Heart right ventricle (tissue), 16 donors: ENCODE measurements at places on chromosomes 4 and X. TPM values are rescaled to one million over a fixed set of nuclear protein-coding genes. Genes with fewer than 3 reads are reported as not detected.

Gene CASK
- 12.8 TPM for total RNA-seq

Gene NPY1R
- total RNA-seq = 1.1 TPM

Gene GAGE12E
- not detected for total RNA-seq

Gene ARHGEF38
- 0.28 TPM for total RNA-seq

Gene GAB3
- total RNA-seq = 20.5 TPM

Gene RBMX
- total RNA-seq = 88.9 TPM

Gene MMRN1
- 1.2 TPM for total RNA-seq

Gene RIBC1
- 0.45 TPM for total RNA-seq

Gene FRG2
- total RNA-seq = not detected

GRCh38 chrX:6384371-6384770 is 150.5 kb downstream of the VCX3A start:
- no peak for DNase-seq

GRCh38 chr4:121697564-121697963 is 784 bp upstream of the ANXA5 start:
- DNase-seq = no peak

- no peak for DNase-seq
Observed at GRCh38 chrX:108516184-108516583, 76.5 kb downstream of the COL4A5 start.

DNA sequence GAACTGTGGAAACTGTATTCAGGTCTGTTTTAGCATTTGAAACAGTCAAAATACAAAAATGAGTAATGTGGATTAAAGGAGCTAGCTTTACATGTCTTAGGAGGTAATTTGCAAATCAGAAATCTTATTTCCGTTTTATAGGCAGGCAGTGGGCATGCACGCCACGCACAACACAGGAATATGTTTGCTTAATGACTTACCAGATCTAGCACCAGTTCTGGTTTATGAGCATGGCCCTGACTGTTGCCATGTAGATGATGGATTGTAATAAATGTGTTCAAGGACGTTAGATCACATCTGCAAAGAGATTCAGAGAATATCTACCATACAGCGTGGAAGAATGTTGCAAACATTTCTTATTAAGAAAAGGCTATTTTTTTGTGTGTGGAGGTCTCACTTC is 344.5 kb upstream of the NR3C2 start:
- DNase-seq = no peak

DNA sequence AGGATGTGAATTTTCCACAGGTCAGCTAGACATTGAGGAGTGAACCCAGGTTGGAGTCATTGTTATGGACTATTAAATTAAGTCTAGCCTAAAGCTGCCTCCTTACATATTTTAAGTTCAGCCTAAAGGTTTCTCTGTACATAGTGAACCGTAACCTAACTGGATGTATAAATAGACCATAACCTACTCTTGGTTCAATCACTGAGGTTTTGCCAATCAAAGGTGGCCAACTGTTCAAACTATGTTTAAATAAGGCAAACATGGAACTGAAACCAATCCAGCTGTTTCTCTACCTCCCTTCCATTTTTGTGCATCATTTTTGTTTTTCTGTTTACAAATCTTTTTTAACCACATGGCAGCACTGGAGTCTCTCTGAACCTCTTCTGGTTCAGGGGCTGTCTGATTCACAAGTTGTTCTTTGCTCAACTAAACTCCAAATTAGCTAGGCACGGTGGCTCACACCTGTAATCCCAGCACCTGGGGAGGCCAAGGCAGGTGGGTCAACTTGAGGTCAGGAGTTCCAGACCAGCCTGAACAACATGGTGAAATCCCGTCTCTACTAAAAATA is 43.9 kb upstream of the SFRP2 start:
- no peak for DNase-seq

- DNase-seq = no peak
Observed at GRCh38 chr4:107279733-107280132, 243.6 kb upstream of the DKK2 start.

DNA sequence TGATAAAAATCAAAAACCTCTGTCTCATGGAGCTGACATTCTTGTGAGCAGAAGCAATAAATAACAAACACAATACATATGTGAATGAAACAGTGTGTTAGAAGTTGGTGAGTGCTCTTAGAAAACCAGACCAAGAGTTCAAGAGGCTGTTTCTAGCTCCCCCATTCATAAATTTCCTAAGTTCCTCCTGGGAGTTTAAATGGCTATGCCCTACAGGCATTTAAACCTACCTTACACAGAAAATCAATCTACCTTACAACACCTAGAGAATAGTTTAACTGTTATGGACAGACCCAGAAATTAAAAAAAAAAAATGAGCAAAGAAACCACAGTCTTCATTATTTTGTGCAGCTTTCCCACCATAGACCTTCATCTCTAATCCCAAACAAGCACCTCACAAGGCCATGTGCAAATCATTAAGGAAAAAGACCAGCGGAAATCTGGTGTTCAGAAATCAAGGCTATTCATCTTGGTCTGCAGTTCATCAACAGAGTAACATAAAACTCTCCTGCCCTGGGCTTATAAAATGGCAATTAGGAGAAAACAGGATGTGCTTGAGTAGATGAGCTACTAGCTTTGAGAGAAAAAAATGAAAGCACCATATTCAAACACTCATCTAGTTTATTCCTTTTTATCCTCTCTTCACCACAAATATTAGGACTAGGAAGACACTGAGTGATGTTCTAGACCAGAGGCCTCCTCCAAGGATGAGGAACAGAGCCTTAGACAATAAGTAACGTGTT is 147.2 kb downstream of the SHROOM3 start:
- DNase-seq = no peak

GRCh38 chr4:76902233-76902890 is 4.4 kb upstream of the SOWAHB start:
- no peak for DNase-seq

GRCh38 chr4:20337261-20337664 is 85.6 kb downstream of the SLIT2 start:
- DNase-seq = no peak

DNA sequence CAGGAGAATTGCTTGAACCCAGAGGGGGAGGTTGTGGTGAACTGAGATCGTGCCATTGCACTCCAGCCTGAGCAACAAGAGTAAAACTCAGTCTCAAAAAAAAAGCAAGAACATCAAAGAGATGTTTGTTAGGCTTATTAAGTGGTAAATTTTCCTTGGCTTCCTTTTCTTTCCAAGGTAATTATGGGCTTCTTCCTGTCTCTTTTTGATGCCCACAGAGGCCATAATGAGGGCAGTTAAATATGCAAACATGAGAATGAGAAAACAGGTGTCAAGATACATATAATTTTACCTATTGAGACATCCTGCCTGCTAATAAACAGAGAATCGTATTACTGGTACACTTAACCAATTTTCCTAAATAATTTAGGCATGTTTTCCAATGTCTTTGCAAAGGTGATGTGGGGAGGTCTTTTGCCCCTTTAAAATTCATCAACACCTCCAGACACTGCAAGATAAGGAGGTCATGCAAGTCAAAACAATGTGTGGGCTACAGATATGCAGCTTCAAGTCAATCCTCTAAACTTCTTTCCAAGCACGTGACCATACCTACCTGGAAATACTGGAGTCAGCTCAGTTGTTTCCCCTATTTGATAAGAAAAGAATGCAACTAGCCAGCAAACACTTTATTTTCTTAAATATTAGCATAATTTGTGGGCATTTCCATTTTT is 2.7 kb downstream of the SLC39A8 start:
- no peak for DNase-seq

GRCh38 chr4:103996637-103997036 is 276.9 kb upstream of the TACR3 start:
- no peak for DNase-seq

- DNase-seq = no peak
Observed at GRCh38 chr4:55979562-55979961, 30.8 kb downstream of the CEP135 start.

GRCh38 chr4:147101678-147102077 is 156.0 kb upstream of the TTC29 start:
- no peak for DNase-seq

- no peak for DNase-seq
Observed at GRCh38 chr4:76420188-76420761, 666 bp downstream of the CCDC158 start.

DNA sequence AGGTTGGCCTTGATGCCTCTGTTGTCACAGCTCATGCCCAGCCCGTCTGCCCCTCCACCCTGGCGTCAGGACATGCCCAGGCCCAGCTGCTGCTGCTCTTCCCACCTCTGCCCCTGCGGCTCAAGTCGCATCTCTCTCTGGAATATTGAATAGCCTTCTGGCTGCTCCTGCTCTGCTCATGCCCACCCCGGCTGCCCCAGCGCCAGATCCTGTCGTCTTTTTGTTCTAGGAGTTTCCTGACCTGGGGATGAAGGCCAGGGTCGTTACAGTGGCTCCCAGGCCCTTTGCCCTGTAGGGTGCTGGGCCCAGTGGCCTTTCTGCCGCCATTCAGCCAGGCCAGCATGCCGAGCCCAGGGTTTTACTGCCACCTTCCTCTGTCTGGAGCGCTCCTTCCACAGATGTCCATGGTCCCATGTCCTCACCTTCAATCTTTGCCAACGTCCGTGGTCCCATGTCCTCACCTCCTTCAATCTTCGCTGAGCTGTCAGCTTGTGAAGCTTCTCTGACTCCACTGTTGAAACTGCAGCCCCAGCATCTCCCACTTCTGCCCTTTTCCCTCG is 9.7 kb downstream of the MAEA start:
- DNase-seq = no peak

DNA sequence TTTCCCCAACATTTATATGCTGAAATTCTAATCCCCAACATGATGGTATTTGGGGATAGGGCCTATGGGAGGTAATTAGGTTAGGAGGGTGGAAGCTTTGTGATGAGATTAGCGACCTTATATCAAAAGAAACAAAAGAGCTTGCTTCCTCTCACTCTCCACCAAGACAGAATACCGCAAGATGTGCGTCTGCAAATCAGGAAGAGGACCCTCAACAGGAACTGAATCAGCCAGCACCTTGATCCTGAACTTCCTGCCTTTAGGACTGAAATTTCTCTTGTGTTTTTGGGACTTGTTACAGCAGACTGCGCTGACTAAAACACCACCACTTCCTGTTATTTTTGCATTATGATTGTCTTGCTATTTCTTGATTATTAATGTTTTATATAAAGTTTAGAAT is 1889.4 kb downstream of the C4orf33 start:
- no peak for DNase-seq

DNA sequence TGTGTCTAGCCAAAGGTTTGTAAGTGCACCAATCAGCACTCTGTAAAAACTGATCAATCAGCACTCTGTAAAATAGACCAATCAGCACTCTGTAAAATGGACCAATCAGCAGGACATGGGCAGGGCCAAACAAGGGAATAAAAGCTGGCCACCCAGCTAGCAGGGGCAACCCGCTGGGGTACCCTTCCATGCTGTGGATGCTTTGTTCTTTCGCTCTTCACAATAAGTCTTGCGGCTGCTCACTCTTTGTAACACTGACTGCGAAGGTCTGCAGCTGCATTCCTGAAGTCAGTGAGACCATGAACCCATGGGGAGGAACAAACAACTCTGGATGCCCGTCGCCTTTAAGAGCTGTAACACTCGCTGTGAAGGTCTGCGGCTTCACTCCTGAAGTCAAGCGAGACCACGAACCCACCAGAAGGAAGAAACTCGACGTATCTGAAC is 14.3 kb downstream of the HNRNPDL start:
- DNase-seq = no peak

- no peak for DNase-seq
Observed at GRCh38 chr4:25549413-25549812, 106.2 kb upstream of the SLC34A2 start.

DNA sequence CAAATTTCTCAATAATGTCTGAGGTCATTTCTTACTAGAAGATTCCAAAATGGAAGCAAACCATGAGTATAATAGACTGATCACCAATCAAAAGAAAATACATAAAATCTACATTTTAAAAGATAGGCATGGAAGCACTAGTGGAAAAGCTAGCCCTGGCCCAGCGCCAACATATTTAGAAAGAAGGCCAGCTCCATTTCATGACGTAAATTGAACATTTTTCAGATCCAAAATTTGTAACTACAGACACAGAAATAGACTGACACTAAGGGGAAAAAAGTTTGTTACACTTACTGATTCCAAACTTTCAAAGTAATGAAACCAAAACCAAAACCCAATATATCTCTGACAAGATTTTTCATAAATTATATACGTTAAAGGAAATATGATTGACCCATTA is 117.7 kb downstream of the ADAMTS3 start:
- peak; percentile 13 for DNase-seq

DNA sequence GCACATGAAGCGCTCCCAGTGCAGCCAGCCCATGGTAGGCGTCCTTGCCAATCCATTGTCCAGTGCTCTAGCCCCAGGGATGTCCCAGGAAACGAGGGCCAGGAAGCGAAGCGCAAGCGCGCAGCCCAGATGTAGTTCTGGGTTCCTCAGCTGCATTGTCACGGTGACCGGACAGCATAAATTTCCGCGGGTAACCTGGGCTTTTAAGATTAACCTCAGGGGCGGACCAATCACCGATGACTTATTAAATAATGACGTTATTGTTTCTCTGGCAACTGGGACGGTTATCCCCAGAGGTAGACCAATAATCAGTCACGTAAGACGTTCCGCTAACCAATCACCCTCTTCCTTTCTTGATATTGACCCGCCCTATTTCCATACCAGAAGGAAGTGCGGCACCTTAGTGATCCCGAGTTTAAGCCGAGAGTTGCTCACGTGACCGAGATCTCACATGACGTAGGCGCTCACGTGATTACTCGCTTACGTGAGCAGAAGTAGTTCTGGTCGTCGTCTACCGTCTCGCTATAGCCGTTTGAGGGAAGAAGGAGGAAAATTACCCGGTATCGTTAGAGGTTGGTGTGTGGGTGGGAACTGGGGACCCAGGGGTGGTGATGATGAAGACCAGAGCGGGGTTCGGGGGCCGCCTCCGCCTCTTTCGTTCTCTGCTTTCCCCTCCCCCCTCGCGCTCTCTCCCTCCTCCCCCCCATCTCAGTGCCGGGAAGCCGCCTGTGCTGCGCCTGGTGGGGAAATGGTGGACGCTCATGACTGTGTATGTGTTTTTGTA is at the start of the genes GLA and HNRNPH2:
Gene GLA (minus strand): TSS at position 178 of the 784 bp plus-strand sequence. CDS start 22 bp downstream, at position 156.
Gene HNRNPH2 (plus strand): TSS at position 475 of the 784 bp plus-strand sequence. CDS start 3,767 bp downstream, outside the sequence.
- peak; percentile 92 for DNase-seq

DNA sequence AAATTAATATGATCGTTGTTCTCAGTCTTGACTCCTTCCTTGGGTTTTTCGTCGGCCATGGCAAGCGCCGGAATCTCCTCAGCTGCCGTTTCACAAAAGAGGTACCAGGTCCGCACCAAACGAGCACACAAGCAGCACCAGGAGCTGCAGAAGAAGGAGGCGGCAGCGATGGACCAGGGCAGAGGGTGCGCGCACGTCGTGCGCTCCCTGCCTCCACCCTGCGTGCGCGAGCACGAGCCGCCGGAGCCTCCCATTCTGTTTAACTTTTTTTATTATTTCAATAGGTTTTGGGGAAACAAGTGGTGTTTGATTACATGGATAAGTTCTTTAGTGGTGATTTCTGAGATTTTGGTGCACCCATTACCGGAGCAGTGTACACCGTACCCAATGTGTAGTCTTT is 158.2 kb downstream of the PLS3 start:
- DNase-seq = no peak

DNA sequence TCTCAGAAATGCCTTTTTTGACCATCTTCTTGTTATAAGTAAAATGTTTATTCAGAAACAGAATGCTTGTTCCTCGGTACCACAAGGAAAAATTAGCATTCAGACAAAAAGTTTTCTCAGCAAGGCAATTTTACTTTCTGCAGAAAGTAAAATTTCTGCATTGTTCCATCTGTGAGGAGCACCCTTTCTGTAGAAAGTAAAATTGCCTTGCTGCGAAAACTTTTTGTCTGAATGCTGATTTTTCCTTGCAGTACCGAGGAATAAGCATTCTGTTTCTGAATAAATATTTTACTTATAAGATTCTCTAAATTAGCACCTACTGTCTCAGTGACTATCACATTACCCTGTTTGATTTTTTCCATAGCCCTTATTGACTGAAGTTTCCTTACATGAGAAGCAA is 24.8 kb downstream of the ITGB1BP2 start:
- no peak for DNase-seq

GRCh38 chr4:5899881-5900280 is 7.0 kb upstream of the CRMP1 start:
- DNase-seq = no peak
